Spinal cord (tissue), 10 donors: ENCODE measurements at places on chromosomes 11 and 22. TPM values are rescaled to one million over a fixed set of nuclear protein-coding genes. Genes with fewer than 3 reads are reported as not detected.
A peak's percentile ranks its signal among the peaks of the same experiment; 100 is the strongest.

The MPZL2 gene
- polyA plus RNA-seq, result 13.3 TPM

The TRIM29 gene
- polyA plus RNA-seq, result 1.9 TPM

- no peak for DNase-seq
Measured at GRCh38 chr11:88051396-88051795, 123.8 kb downstream of the RAB38 start.

- no peak for DNase-seq
Measured at GRCh38 chr22:50488886-50489285, 2.2 kb downstream of the MIOX start.

- DNase-seq, result no peak
Measured at GRCh38 chr11:69204246-69204940, 48.7 kb downstream of the SMIM38 start.

- no peak for DNase-seq
Measured at GRCh38 chr22:46607483-46608114, 12.6 kb upstream of the GRAMD4 start.

DNA sequence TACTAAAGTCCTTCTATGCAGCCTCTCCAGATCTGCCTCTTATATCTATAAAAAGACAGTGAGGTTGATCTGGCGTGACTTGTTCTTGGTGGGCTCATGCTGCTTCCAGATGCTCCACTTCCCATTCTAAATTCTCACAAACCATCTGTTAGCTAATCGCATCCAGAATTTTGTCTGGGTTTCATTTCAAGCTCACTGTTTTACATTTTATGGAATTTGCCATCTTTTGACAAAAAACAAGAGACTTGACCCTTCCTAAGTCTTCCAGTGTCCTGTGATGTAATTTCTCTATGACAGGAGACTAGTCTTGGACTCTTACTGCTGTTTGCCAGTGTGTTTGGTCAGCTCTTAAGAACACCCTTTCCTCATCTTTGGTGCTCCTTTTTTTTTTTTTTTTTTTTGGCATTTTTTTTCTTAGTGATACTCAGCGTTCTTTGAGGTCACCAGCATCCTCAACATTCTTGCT, 23.0 kb downstream of the CRKL start:
- DNase-seq, result peak; percentile 80
